ENCODE measurements at places on chromosomes 3 and 15.
A peak's percentile ranks its signal among the peaks of the same experiment; 100 is the strongest.

DNA sequence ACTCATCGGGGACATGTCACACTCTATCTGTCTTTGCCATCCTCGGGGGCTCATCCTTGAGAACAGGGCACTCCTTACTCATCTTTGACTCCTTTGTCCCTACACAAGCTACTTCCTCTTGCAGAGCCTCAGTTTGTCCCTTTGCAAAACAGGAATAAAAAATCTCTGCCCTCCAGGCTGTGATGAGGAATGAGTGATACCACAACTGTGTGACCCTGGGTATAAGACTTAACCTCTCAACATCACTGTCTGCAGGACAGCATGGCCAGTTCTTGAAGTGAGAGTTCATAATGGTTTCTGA lies 48.5 kb downstream of the IQSEC1 start:
- DNase-seq = peak; percentile 51

GRCh38 chr15:52351206-52351908 lies 55.8 kb upstream of the MYO5C start:
- peak; percentile 65 for DNase-seq

DNA sequence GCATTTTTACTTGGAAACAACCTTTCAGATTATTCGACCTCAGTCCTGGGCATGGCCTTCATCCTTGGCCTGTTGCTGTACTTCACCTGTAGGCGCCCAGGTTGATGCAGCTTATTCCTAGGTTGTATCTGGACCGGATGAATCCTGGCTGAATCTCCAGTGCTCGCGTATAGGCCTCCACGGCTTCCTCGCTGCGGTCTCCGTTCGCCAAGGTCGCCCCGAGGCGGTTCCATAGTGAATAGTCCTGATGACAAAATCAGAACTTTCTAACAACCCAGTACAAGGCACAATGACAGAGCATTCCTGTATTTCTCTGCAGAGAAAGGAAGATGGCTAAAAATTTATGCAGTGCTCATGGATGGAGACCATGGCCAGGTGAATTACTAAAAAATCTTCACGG lies 154.7 kb downstream of the USP13 start:
- no peak for DNase-seq

DNA sequence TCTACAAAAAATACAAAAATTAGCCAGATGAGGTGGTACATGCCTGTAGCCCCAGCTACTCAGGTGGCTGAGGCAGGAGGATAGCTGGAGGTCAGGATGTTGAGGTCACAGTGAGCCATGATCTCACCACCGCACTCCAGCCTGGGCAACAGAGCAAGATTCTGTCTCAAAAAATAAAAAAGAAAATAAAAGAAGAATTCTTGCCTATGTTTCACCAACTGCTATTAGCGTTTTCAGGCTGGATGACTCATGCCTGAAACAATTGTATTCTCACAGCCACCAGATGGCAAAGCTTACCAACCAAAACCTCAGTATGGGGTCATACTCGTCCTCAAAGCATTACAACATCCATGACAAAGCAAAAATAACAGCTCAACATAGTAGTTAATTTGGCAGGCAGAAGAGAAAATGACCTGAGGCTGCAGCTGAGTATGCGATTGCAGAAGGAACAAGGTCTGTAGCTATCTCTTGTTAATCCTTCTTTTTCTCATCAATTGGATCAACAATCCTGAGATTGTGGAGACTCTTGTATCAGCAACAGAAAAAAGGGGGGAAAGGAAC lies 52.2 kb downstream of the TP53BP1 start:
- DNase-seq = peak; percentile 92

All from suppressor macrophage treated with lipopolysaccharide for 4 hours (primary cell).